ENCODE measurements at places on chromosomes 7 and 10.

DNA sequence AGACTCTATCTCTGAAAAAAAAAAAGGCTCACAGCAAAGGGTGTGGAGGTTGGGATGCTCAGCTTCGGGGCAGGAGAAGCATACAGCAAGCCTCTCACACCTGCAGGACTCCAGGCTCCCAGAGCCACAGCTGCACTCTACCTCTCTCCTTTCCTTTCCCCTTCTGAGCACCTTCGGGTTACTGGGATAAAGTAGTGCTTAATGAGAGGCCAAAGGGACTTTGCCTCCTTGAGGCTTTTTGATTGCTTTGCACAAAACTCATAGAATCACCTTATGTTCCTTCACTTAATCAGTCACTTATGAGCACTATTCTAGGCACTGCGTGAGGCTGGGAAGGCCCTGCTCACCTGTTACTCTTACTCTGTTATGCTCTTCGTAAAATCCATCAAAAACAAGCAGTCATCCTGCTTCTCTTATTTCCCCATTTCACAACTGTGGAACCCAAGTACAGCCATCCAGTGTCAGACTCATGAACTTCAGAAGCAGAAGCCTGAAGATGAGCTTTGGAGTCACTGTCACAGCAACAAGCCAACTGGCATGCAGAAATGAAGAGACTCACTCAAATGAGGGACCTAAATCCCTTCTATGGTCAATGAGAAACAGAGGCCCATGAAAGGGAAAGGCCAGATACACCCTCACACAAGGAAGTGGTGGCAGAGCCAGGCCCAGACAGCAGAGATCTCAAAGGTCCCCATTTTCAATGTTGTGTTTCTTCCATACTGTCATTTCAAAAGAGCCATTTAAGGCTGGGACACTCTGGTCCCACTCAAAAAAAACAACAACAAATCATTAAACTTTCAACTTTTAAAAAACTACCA is 205.4 kb downstream of the KCNMA1 start:
- peak overlapping the region; percentile 1 for H3K27ac ChIP-seq
- no peak for DNase-seq
- peaks cover 16% of the 10 kb centered on the region for H3K27me3 ChIP-seq
- H3K4me3 ChIP-seq: no peak overlapping the region
- H3K4me1 ChIP-seq: no peaks in the 10 kb centered on the region

- H3K4me3 ChIP-seq: no peak overlapping the region
- peak; percentile 40 for DNase-seq
- H3K27me3 ChIP-seq: no peaks in the 10 kb centered on the region
- H3K4me1 ChIP-seq: peaks cover 6% of the 10 kb centered on the region
- no peaks in the 10 kb centered on the region for H3K36me3 ChIP-seq
Observed at GRCh38 chr7:28921822-28922221, 36.3 kb downstream of the TRIL start.

GRCh38 chr7:70568674-70569334 is 563.1 kb upstream of the GALNT17 start:
- no peak overlapping the region for H3K27ac ChIP-seq
- no peak overlapping the region for H3K4me3 ChIP-seq
- H3K36me3 ChIP-seq: peaks cover 2% of the 10 kb centered on the region
- no peaks in the 10 kb centered on the region for H3K4me1 ChIP-seq

DNA sequence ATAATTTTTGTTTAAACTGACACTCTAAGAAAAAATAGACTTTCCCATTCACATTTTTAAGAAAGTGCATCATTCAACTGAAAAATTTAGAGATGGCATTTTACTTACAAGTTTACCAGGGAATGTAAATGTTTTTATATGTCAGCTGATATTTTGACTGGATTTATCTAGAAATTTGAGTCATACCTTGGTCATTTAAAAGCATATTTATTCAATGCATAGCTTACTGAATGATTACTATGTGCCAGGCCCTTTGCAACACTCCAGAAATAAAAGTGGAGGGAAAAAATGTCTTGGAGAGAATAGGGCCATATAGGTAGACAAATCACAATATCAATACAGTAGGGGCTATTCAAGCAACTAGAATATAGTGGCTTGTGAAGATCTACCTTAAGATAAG is 98.4 kb upstream of the FAM3C start:
- no peaks in the 10 kb centered on the region for H3K27me3 ChIP-seq
- no peak overlapping the region for H3K4me3 ChIP-seq
- no peak overlapping the region for H3K27ac ChIP-seq

DNA sequence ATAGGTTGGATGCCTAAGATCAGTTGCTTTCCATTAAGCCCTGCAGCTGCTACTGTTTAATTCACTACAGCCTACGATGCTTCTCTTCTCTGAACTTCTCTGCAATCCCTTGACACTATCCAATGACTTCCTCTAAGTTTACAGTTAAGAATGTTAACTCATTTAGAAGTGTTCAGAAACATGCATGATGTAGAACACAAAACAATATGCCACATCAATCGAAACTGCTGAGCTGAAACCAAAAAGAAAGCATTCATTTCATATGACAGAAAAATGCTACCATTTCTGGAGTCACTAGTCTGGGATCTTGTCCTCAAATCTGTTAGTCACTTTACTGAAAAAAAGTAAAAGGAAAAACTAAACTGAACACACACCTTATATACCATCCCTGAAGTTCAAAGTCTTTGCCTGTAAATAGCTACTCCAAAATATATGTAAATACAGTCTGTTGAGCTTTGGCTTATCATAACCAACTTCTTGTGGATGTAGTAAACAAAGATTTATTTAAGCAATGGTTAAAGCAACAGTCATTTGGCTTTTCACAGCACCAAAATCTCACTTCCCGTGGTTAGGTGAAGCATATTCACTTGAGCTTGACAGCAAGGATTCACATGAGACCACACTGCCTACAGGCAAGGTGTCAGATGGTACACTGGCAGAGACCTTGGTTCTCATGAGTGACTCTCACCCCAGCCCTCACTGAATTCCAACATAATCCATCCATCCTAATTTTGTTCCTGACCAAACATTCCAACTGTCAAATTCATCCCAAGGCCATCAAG is 187.0 kb downstream of the PPP1R17 start:
- DNase-seq: no peak
- H3K36me3 ChIP-seq: no peaks in the 10 kb centered on the region
- H3K4me3 ChIP-seq: no peak overlapping the region
- no peaks in the 10 kb centered on the region for H3K4me1 ChIP-seq

GRCh38 chr7:17123020-17123419 is 175.4 kb upstream of the AHR start:
- H3K36me3 ChIP-seq: no peaks in the 10 kb centered on the region
- H3K27ac ChIP-seq: no peak overlapping the region
- H3K27me3 ChIP-seq: peaks cover 10% of the 10 kb centered on the region
- H3K4me3 ChIP-seq: no peak overlapping the region
- DNase-seq: no peak
- H3K4me1 ChIP-seq: peaks cover 4% of the 10 kb centered on the region

GRCh38 chr7:141480953-141481352 is 70.3 kb upstream of the AGK start:
- no peaks in the 10 kb centered on the region for H3K36me3 ChIP-seq
- no peak overlapping the region for H3K27ac ChIP-seq
- H3K4me1 ChIP-seq: no peaks in the 10 kb centered on the region
- DNase-seq: no peak

DNA sequence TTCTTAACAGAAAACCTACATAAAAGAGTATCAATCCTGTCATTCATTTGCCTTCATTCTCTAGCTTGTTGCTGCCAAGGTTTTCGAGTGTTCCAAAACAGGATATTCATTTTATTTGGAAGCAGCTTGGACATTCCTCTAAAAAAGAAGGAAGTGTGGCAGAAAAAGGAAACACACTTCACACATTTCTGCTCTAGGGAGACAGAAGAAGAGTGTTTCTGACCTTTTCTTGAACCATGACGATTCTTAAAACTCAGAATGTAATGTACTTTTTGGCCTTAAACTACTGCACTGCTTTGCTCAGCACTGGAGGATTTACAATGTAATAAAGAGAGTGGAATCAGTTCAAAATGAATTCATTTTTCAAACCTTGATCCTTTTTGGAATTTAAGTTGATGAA is 81.3 kb downstream of the SEMA3A start:
- no peaks in the 10 kb centered on the region for H3K36me3 ChIP-seq
- no peak overlapping the region for H3K4me3 ChIP-seq
- no peak overlapping the region for H3K27ac ChIP-seq
- DNase-seq: no peak

GRCh38 chr10:182441-183201 is 47.4 kb downstream of the ZMYND11 start:
- no peaks in the 10 kb centered on the region for H3K27me3 ChIP-seq
- no peak for DNase-seq
- peaks cover 22% of the 10 kb centered on the region for H3K36me3 ChIP-seq
- H3K4me1 ChIP-seq: peaks cover 15% of the 10 kb centered on the region
- H3K4me3 ChIP-seq: peak overlapping the region; percentile 45

- DNase-seq: no peak
- no peaks in the 10 kb centered on the region for H3K36me3 ChIP-seq
- H3K4me1 ChIP-seq: no peaks in the 10 kb centered on the region
- no peak overlapping the region for H3K4me3 ChIP-seq
- H3K27ac ChIP-seq: no peak overlapping the region
- peaks cover 52% of the 10 kb centered on the region for H3K27me3 ChIP-seq
Observed at GRCh38 chr10:69439350-69439739, 11.9 kb upstream of the TSPAN15 start.

DNA sequence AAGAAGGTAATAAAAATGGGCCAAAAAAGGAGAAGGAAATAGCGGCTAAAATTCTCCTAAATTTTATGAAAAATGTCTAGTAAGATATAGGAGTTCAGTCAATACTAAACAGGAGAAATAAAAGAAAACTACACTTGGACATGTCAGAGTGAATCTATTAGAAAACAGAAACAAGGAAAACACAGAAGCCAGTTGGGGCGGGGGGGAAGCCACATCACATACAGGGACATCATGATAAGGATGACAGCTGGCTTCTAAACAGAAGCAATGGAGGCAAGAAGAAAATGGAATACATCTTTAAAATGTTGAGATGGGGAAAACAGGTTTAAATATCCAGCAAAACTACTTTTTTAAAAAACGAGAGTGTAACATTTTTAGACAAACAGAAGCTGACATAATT is 77.8 kb downstream of the CUBN start:
- no peaks in the 10 kb centered on the region for H3K4me1 ChIP-seq
- H3K36me3 ChIP-seq: peaks cover 5% of the 10 kb centered on the region
- peak overlapping the region; percentile 66 for H3K27ac ChIP-seq
- no peaks in the 10 kb centered on the region for H3K27me3 ChIP-seq
- no peak overlapping the region for H3K4me3 ChIP-seq
- no peak for DNase-seq

DNA sequence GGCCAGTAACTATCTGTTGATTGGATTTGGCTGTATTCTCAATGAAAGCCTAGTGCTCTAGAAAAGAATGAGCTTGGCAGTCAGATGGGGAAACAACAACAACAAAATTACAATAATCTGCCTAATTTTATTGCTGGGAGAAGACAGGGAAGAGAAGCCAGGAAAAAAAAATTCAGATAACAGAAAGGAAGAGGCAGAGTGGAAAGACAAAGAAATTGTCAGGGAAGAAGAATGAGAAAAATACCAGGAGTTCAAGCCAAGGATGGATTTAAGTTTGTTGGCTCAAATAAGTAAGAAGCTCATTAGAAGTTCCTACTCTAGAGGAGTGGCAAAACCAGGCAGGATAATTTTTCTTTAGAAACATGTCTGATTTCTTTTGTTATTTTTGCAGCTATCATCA is 45.9 kb upstream of the PRKG1 start:
- no peak for DNase-seq
- H3K27me3 ChIP-seq: peaks cover 10% of the 10 kb centered on the region
- H3K4me3 ChIP-seq: no peak overlapping the region

- DNase-seq: no peak
- peak overlapping the region; percentile 100 for H3K27ac ChIP-seq
- H3K36me3 ChIP-seq: peaks cover 20% of the 10 kb centered on the region
Observed at GRCh38 chr7:150665089-150665748, 20.3 kb upstream of the GIMAP2 start.

DNA sequence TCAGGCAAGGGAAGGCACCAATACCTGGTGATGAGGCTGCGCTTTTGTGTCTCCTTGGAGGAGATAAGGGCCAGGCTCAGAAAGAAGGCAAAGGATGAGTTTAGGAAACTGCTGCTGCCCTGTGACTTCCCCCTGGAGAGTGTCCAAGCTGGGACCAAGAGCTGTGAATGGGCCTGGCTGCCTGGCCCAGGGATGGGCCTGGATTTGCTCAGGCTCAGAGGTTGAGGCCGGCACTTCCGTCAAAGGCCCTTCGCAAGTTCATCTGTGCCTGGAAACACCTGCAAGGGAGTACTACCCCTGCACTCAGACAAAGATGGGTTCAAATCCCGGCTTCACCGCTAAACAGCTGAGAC is 50.5 kb upstream of the NANOS1 start:
- no peak for DNase-seq
- no peak overlapping the region for H3K4me3 ChIP-seq
- H3K4me1 ChIP-seq: no peaks in the 10 kb centered on the region

- H3K36me3 ChIP-seq: peaks cover 79% of the 10 kb centered on the region
- no peaks in the 10 kb centered on the region for H3K27me3 ChIP-seq
- H3K4me3 ChIP-seq: no peak overlapping the region
- no peak overlapping the region for H3K27ac ChIP-seq
Observed at GRCh38 chr10:78004215-78005026, 24.9 kb downstream of the POLR3A start.

DNA sequence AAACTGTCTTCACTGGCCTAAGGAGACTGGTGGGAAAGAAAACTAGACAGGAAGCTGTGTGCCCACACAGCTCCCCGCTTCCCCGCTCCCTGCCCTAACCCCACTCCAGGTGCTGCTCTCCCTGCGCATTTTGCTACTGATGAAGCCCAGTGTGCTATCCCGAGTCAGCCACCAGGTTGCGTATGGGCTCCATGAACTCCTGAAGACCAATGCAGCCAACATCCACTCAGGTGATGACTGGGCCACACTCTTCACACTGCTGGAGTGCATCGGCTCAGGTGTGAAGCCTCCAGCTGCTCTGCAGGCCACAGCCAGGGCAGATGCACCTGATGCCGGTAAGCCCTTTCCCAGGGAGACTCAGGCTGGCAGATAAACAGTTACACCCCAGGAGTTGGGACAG is 20.3 kb upstream of the NFKB2 start:
- H3K27ac ChIP-seq: peak overlapping the region; percentile 51
- no peak overlapping the region for H3K4me3 ChIP-seq
- H3K4me1 ChIP-seq: no peaks in the 10 kb centered on the region

DNA sequence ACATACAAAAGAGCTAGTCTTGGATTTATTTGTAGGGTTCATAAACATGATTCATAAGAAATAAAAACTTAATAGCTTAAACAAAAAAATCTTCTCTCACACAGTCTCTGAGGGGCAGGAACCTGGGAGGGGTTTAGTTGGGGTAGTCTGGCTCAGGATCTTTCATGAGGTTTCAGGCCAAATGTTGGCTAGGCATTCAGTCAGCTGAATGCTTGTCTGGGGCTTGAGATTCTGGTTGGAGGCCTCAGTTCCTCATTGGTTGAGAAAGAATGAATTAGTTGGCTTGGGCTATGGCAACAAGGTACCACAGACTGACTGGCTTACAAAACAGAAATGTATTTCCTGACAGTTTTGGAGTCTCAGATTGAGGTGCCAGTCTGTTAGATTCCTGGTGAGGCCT is 74.3 kb downstream of the ANKRD7 start:
- no peaks in the 10 kb centered on the region for H3K36me3 ChIP-seq
- no peaks in the 10 kb centered on the region for H3K4me1 ChIP-seq
- H3K27me3 ChIP-seq: no peaks in the 10 kb centered on the region
- H3K27ac ChIP-seq: no peak overlapping the region
- no peak overlapping the region for H3K4me3 ChIP-seq
- DNase-seq: no peak

GRCh38 chr10:119444866-119445265 is 97.7 kb downstream of the RGS10 start:
- H3K36me3 ChIP-seq: peaks cover 17% of the 10 kb centered on the region
- peaks cover 8% of the 10 kb centered on the region for H3K4me1 ChIP-seq
- H3K4me3 ChIP-seq: no peak overlapping the region
- no peak for DNase-seq
- no peaks in the 10 kb centered on the region for H3K27me3 ChIP-seq
- H3K27ac ChIP-seq: peak overlapping the region; percentile 65
